ENCODE measurements at places on chromosomes 13 and 19.

- DNase-seq, result no peak
Observed at GRCh38 chr19:16002406-16003384, 53.9 kb downstream of the OR10H4 start.

DNA sequence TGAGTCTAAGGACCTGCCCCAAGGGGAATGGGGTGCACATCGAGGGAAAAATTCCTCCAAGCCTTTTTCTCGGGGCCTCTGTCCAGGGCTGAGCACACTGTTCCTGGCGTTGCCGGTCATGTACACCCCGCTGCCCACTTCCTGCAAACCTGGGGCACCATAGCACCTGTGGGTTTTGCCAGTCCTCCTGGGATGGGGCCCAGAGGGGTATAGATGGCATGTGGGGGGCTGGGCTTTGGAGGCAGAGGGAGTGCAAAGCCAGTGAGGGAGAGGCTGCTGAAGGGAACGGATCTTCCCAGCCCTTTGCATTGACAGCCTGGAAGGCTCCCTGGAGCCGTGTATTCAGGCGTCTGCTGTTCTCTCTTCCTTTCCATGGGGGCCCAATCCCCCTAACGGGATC is 187.3 kb downstream of the ZNF536 start:
- DNase-seq, result no peak

GRCh38 chr19:4539693-4540581 is at the start of gene LRG1:
LRG1 (minus strand) TSS chr19:4540036; CDS start chr19:4540013, 23 bp downstream.
- no peak for DNase-seq

DNA sequence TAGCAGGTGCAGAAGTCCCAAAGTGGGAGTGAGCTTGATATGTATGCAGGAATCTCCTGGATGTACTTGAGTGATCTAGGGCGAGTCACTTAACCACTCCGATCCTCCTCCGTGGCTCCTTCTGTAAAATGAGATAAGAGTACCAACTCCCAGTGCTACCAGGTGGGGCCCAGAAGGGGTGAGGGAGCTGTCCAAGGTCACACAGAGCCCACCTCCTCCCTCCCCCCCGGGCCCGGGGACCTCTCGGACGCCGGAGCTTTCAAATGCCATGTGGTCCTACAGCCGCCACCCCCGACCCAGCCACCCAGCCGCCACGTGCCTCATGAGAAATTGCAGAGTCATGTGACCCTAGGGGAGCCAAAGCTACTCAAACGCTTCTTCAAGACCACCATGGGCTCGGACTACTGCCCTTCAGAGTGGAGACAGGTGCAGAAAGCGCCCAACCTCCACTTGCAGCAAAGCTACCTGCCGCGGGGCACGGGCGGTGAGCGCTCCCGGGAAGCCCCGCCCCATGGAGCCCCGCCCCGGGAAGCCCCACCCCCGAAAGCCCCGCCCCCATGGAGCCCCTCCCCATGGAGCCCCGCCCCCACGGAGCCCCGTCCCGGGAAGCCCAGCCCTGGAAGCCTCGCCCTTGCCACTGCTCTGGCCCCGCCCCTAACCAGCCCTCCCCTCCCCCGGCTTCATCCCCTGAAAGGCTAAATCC is 10.1 kb upstream of the ZNF358 start:
- DNase-seq, result no peak

DNA sequence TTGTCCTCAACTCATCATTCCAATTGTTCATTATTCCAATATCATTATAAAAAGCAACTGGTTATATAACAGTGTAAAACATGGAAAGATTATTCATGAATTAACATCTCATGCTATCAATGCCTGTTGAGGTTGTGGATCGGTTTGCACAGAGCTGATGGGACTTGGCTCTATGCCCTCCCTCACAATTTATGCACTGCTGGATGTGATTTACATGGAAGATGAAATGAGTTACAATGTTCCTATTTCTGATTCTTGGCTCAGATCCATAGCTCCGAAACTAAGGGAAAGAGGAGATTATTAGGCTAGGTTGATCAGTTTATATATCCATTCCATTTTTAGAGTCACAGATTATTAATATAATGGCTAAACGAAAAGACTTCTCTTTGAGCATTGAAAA is 38.6 kb downstream of the SCEL start:
- DNase-seq, result no peak

DNA sequence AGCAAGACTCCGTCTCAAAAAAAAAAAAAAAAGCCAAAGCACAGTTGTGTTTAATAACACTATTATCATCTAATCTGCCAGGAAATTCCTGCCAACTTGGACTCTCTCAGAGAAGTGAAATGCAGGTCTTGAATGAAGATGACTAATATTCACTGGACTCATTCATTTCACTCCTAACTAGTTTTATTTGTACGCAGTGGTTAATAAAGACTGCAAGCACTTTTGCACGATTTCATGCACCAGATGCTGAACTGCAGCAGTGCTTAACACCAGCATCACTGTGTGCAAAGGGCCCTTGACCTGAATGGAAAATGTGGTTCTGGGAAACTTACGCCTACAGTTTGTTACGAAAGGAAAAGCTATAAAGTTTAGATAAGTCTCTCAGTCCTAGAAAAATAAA is 63.3 kb downstream of the DHRS12 start:
- no peak for DNase-seq

Measured in stimulated activated CD8-positive, alpha-beta memory T cell treated with anti-CD3 and anti-CD28 coated beads, Interleukin-4, amount 100 ng/mL, for 1 hour (primary cell).